ENCODE measurements at places on chromosomes 7 and 10.

DNA sequence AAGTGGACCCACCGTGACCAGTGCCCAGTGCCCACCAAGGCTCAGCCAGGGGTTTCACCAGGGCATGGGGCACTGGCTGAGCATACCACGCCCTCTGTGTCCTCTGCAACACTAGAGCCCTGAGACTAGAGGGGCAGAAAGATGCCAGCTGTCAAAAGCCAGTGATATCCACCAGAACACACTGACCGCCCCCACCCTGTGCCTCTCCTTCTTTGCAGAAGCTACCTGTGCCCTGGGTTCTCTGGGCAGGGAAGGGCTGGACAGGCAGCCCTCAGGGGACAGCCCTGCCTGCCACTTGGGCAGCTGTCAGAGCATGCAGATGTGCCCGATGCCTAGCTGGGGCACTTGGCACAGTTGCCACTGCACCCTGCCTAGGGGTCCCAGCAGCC lies 494 bp downstream of the VSIR start:
- no peak for DNase-seq

GRCh38 chr10:28520346-28520745 lies 12.6 kb upstream of the WAC start:
- no peak for DNase-seq

DNA sequence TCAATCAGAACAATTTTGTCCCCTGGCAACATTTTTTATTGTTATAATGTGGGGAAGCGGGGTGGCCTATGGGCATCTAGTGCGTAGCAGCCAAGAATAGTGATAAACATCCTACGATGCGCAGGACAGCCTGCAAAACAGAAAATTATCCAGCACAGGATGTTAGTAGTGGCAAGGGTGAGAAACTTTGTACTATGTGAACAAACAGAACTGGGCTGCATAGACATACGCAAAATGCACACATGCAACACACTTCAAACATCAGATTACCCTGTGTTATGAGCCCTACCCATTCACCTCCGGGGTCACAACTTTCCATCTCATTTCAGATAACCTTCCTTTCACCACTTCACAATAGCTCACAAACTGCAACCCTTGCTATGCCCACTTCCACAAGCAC lies 3.1 kb downstream of the ZNF786 start:
- no peak for DNase-seq

DNA sequence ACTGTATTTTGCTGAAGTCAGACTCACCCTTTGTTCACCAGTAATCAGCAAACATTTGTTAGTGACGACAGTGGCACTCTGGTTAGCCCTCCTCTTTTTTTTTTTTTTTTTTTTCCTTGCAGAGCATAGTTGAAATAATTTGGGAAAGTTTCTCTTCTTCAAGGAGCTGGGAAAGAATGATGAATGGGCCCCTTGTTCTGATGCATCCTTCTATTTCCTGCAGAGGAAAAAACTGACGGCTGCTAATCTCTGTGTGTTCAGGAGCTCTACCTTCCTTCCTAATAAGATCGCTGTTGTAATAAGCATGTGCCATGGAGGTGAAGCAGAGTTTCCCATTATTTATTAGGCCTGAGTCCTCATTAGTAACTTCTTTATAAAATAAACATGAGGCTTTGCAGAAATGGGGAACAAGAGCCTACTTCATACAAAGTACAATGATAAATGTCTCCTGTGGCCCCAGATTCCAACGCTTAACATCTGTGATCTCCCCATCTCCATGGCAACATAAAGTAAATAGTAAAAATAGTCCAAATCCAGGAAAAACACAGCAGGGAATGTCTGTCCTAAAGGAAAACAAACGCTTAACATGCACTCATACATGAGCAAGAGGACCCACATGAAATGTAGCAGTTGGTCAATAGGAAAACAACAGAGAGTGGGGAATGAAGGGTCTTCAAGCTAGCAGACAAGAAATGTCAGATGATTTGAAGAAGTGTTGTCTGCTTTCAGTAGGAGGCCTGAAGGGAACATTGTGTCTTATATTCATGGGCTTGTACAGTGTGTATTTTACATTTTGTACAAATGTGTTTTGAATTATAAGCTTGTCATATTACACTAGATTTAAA lies 59.1 kb upstream of the CALD1 start:
- DNase-seq = no peak

GRCh38 chr7:65809259-65809981 lies 63.5 kb upstream of the VKORC1L1 start:
- DNase-seq = no peak

- DNase-seq = no peak
Measured at GRCh38 chr7:66181845-66182244, 23.3 kb upstream of the TPST1 start.

- no peak for DNase-seq
Measured at GRCh38 chr10:54797636-54798321, 3.3 kb downstream of the PCDH15 start.

DNA sequence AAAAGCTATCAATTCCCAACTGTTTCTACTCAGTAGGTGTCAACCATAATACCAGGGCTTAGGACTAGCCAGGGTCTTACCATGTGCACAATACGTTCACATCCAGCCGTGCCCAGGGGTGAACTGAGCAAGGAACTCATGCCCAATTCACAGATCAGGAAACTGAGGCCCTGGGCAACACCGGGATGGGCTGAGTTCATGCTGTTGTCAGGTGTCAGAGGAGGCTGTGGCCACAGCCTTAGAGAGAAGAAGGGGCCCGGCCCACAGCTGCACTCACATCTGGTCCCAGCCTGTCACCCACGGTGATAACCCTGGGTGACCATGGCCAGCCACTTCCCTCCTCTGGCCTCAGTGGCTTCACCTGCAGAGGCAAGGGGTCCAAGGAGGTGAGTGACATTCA lies 92.0 kb downstream of the FAM53B start:
- no peak for DNase-seq

DNA sequence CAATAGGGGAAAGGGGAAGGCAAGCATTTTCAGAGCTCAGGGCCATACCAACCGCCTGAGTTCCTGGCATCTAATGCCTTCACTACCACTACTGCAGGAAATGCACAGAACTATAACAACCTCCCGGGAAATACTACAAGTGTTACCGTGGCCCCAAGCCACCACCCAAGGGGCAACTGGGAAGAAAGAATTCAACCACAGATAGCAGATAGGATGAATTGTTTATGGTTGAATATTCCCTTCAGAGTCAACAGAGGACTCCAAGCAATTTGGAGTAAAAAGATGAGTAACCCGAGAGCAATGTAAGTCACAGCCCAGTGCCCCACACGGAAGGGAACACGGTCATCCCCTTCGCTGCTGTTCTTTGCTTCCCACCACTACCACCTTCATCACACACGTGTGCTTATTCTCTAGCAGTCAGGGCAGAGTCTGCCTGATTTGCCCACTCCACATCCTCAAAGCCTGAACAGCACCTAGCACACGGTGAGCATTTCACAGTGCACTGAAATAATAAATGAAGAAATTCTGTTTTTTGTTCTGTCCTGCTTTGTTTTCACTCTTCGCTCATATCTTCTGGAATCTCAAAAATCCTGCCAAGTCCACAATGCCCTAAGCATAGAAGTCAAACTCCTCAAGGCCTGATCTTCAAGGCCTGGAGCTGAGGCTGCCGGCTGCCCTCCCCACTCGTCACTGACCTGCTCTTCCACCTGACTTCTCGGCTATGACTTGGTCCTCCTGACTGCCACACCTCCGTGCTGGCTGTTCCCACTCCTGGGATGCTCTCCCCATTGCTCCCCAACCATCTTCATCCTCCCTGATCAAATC lies 221.1 kb downstream of the KCNMA1 start:
- no peak for DNase-seq

DNA sequence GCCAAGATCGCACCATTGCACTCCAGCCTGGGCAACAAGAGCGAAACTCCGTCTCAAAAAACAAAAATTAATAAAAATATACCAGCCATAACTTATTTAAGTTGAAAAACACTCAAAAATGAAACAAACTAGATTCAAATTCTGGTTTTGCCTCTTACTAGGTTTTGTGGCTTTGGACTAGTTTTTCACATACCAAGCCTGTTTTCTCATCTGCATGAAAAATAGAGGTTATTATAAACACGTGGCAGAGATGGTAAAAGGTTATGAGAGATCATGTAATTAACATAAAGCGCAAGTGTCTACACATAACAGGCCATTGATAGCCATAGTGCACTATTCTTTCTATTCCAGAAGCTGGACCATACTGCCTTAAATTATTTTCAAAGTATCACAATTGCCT lies 35.5 kb upstream of the CABCOCO1 start:
- DNase-seq = no peak

GRCh38 chr7:158362912-158363905 lies 224.4 kb downstream of the PTPRN2 start:
- DNase-seq = no peak

- no peak for DNase-seq
Measured at GRCh38 chr10:7300384-7300971, 110.4 kb downstream of the SFMBT2 start.

DNA sequence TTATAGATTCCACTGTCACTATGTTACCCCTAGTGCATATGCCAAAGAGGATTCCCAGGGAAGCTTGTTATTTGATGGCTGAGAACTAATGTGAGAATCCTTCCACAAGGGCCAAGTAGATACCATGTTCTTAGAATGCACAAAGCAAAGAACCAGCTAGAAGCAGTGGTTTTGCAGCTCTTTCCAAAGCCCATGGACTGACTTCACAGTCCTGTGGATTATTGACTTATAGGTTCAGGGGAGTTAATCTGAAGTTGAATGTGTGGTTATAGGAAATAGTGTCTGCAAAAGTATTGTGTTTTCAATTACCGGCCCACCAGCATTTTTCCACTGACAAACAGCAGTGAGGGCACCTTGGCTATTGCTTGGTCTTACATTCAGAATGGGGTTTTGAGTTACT lies 28.2 kb downstream of the TIMM23 start:
- no peak for DNase-seq

DNA sequence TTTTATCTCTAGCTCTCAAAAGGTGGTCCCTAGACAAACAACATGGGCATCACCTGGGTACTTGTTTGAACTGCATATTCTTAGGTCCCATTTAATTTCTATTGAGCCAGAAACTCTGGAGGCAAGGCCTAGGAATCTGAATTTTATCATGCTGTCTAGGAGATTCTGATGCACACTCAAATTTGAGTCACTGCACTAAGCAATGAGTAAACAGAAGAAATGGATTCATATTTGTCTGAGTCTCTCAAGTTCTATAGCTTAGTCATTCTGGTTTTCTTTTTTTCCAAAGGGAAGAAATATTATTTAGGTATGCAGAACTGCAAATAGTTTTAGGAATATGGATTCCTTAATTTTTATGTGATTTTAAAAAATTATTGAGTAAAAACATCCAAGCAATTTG lies 185.5 kb downstream of the SEMA3A start:
- DNase-seq = no peak

- no peak for DNase-seq
Measured at GRCh38 chr10:20396205-20396604, 500.9 kb downstream of the NEBL start.

DNA sequence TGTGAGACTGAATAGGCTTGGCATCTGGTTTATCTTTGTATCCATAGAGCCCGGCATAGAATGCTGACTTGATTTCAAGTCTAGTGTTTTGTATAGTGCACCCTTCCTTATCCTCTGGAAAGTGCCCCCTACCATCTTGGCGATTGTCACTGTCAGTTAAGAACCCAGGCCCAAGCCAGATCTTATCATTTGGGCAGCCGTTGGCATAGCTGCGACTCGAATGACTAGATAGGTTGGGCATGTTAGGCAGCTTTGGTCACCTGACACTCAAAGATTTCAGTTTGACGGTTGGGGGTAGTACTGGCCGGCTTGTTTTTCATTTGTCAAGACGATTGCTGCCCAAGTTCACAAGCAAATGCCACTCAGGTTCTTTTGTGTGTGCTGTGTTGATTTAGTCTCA lies 6.6 kb downstream of the NIPSNAP2 start:
- no peak for DNase-seq

DNA sequence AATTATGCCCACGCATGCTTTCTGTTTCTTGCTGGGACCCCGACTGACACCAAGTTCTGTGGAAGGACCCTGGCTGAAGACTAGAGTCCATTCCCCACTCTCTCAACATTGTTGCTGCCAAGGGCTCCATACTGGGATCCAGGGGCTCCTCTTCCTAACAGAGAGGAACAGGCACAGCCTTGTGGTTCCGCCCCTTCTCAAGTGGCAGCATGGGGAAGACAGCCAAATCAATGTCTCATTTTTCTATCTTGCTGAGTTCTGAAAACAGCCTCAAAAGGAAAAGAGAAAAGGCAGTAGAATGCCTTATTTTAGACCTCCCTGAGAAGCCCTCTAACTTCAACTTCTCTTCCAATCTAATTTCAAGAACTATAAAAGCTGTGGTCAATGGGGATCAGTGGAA lies 23.7 kb upstream of the LAMB1 start:
- no peak for DNase-seq

DNA sequence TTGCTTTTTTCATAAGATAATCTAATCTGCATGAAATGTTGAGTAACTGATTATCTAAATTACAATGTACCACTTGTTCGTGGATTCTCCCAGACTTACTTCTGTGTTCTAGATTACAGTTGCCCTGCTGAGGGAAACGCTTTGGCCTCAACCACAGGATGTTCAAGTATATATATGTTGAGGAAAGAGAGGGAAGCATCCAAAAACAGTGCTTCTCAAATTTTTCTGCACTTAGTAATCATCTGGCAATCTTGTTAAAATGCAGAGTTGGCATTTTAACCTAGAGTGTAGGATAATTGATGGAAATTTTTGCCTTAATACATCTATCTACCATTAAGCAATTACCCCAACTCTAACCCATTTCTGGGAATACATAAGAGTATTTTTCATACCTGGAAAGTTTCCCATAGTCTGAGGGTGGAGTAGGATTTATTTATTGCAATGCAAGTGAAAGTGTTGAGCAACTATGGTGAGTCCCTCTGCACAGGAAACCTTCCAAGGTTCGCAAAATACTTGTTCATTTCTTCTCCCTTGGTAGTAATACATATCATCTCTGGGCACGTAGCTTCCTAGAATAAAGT lies 59.6 kb upstream of the C1GALT1 start:
- DNase-seq = no peak

- no peak for DNase-seq
Measured at GRCh38 chr10:11824825-11825224, 1.7 kb downstream of the PROSER2 start.

DNA sequence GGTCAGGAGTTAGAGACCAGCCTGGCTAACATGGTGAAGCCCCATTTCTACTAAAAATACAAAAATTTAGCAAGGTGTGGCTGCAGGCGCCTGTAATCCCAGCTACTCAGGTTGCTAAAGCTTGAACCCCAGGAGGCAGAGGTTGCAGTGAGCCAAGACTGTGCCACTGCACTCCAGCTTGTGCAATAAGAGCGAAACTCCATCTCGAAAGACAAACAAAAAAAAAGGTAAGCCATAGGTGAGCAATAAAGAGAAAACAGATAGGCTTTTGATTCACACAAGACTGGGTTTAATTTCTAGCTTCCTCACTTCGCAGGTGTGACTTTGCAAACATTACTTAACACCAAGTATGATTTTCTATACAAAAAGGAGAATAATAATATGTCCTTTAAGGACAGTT lies 72.3 kb upstream of the ACBD5 start:
- DNase-seq = no peak

- DNase-seq = peak; percentile 7
Measured at GRCh38 chr10:130301021-130301892, 165.1 kb downstream of the GLRX3 start.

All from activated naive CD4-positive, alpha-beta T cell (primary cell).